Hematopoietic multipotent progenitor cell treated with erythropoietin and hydrocortisone succinate and interleukin-3 and kit ligand, for 6 days (in vitro differentiated cells): ENCODE measurements at places on chromosomes 4 and X.
A peak's percentile ranks its signal among the peaks of the same experiment; 100 is the strongest.

DNA sequence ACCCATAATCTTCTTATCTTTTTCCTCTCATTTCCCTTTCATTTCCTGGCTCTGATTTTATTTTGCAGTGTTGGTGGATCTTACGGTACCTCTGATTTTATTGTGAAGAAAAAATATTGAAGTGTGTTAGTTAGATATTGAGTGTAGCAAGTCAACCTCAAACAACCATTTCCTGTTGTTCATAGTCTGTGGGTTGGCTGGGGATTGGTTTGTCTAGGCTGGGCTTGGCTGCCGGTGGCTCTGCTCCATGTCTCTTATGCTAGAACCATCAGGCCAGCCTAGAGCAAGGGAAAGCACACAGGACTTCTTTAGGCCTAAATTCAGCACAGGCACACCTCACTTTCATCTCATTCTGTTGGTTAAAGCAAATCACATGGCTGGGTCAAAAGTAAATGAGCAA lies 383.1 kb upstream of the LCORL start:
- no peak for DNase-seq

GRCh38 chr4:81214881-81215868 lies at the start of gene PRKG2:
Gene PRKG2 (minus strand): TSS chr4:81215222. CDS start chr4:81205047, 10,175 bp downstream.
- peak; percentile 53 for DNase-seq

- no peak for DNase-seq
Observed at GRCh38 chrX:112687189-112687691, 7.5 kb upstream of the LHFPL1 start.

GRCh38 chr4:63919636-63920365 lies 489.4 kb downstream of the TECRL start:
- DNase-seq, result no peak

DNA sequence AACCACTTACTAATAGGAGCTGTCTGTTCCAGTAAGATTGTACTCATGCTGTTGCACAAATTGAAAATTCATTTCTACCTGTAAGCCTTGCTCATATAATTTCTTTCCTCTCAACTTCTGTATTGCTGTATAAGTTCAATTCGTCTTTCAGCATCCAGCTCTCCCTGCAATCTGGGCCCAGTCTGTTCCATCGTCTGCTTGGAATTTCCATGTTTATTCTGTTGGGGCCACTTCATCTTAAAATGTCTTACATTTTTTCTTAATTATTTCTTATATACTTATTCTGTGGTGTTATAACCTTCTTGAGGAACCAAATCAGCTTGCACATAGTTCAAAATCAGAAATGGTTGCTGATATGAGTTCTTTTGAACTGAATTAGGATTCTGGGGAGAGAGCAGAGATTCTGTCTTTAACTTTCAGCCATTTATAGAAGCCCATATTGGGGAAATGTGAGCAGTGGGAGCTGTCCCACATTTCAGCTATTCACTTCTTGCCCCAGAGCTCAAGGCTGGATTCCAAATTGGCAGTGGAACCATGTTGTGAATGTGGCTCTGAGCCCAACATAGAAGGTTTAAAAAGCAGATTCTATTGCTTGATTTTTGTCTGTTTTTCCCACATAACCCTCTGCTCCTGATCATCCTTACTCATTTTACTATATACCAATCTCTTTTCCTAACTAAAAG lies 291.9 kb downstream of the BMPR1B start:
- no peak for DNase-seq
